ENCODE measurements at places on chromosomes 12 and 14.
A peak's percentile ranks its signal among the peaks of the same experiment; 100 is the strongest.

DNA sequence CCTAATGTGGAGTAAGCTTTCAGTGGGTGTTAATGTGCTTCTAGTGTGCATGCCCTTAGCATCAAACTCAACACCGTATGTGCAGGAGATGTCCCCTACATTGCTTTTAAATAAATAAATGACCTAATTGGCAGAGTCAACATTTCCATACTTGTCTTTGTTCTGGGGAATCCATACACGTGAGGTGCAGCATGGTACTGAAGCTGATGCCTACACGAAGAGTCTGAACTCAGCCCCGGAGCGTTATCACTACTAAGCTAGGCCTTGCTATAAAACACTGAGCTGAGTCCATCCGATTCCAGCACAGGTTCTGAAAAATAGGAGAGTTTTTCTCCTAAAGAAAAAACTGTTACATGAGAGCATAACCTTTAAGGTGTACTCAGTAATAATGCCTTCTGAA, 125.0 kb upstream of the DYRK2 start:
- DNase-seq: no peak

DNA sequence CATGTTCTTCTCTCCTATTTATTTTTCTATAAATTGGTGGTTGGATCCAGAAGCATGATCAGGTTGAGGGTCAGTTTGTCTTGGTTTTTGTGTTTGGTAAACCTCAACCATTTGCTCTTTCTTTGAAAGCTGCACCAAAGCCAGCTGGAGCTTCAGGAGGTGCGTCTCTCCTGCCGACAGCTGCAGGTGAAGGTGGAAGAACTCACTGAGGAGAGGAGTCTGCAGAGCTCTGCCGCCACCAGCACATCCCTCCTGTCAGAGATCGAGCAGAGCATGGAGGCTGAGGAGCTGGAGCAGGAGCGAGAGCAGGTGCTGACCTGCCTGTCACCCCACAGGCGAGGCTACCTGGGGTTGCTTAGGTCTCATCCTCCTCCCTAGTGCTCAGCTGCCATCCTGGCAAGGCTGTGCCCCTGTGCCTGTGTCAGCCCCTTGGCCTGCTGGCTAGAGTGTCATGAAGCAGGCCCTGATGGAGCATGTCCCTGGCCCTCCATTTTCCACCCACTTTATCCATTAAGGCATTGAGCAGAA, 45.0 kb downstream of the RAB35 start:
- no peak for DNase-seq

- no peak for DNase-seq
Measured at GRCh38 chr12:110038741-110039084, 9.6 kb downstream of the C12orf76 start.

DNA sequence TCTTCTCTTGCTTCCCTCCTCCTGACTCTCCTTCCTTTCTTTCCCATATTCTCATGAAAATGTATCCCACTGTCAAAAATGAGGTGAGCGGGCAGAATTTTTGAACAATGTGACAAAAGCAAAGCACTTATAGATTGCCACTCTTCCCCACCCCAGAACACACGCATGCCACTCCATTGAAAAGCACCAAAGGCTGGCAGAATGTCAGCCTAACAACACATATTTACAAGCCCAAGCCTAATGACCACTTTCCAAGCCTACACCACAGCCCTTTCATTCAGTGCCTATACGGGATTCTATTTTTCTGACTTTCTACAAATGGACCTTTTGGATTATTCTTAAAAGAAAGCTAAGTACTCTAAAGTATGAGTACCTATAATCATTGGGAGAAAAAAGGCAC, 62.9 kb upstream of the METAP2 start:
- no peak for DNase-seq

- DNase-seq: no peak
Measured at GRCh38 chr12:114888928-114889584, 205.1 kb upstream of the TBX3 start.

- DNase-seq: no peak
Measured at GRCh38 chr14:58297412-58297761, 968 bp upstream of the ARID4A start.

DNA sequence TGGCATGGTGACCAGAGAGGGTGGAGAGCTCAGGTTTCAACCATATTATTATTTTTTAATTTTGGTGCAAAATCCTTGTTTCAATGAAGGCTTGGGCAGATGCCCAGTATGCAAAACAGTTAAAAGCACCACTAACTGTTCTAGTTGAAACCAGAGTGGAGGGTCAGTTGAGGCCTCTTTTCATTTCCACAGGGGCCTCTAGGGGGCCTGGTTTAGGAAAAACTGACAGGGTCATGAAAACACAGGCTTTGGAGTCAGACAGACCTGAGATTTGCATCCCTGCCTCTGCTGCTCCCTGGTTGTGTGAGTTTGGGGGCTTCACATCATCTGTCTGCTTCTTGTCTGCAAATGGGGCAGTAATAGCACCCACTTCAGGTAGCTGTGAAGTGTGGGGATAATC, 3.3 kb upstream of the RPH3A start:
- DNase-seq: no peak

GRCh38 chr14:105053996-105054395, 11.2 kb downstream of the GPR132 start:
- no peak for DNase-seq

DNA sequence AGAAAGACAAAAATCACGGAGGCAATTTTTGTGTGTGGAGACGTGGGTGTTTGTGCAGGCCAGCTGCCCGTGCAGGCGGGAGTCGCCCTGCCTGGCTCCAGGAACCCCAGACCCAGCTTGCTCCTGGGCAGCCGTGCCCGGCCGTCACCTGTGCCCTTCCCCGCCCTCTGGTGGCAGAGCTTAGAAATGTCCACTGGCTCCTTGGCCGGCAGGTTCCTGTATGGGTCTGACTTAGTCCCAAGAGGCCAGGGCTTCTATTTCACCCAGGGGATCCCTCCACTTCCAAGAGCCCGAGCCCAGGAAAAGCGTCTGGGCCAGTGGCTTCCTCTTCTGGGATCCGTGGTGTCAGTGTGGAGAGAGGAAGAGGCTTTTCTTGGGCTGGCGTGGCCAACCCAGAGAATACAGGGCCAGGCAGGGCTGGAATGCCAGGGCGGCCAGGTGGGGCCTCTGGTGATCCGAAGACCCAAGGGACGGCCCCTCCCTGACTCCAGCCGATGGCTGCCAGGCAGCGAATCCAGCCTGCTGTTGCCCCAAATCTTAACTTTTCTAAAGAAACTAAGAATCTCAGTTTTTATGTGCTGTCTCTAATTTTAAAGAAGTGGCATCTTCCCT, 120.9 kb downstream of the TMEM132C start:
- DNase-seq: no peak

GRCh38 chr12:105077435-105077834, 6.8 kb downstream of the ALDH1L2 start:
- no peak for DNase-seq

DNA sequence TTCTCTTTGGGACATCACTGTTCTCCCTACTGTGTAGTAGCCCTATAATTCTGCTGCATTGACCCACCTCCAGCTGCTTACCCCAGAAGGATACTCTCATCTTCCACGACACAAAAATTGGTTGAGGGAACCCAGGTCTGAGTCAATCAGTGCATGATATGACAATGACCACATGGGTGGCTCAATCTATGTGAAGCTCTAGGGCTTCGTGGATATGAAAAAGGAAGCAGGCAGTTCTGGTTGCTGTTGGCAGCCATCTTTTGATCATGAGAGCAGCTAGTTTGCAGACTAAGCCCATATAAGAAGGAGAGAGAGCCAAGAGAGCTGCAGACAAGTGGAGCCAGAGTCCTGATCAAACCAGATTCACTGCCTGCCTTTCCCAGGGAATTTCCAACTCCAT, 57.9 kb downstream of the AVPR1A start:
- no peak for DNase-seq

- no peak for DNase-seq
Measured at GRCh38 chr12:126708492-126708896, 1558.5 kb upstream of the TMEM132C start.

- DNase-seq: no peak
Measured at GRCh38 chr14:59130462-59130861, 58.0 kb upstream of the DAAM1 start.

- no peak for DNase-seq
Measured at GRCh38 chr14:22105006-22105623, 431.5 kb upstream of the OR4E1 start.

- DNase-seq: no peak
Measured at GRCh38 chr14:42335918-42336317, 729.2 kb downstream of the LRFN5 start.

DNA sequence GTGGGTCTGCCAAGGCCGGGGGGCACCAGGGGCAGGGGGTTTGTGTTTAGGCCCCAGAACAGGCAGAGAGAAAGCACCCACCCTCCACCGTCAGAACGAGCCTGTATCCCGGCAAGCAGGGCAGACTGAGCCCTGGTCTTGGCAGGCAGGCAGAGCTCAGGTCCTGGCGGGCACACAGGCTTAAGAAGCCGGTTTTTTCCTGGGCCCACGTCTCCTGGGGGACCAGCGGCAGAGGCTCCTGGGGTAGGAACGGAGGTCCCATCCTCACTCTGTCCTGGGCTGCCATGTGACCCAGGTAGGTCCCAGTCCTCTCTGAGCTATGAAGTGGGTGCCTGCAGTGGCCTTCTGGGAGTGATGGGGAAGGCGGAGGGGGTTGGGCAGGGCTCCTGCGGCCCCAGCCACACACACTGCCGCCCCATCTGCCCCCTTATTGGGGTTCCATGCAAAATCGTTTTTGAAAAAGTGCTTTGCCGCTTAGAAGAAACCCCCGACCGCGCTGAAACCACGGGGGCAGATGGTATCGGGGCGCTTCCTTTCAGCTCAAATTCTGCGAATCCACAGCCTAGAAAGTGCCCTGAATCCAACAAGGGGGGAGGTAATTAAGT, 24.2 kb downstream of the SH2B3 start:
- peak; percentile 61 for DNase-seq

GRCh38 chr12:9796346-9796745, 30.9 kb upstream of the KLRF1 start:
- DNase-seq: no peak

DNA sequence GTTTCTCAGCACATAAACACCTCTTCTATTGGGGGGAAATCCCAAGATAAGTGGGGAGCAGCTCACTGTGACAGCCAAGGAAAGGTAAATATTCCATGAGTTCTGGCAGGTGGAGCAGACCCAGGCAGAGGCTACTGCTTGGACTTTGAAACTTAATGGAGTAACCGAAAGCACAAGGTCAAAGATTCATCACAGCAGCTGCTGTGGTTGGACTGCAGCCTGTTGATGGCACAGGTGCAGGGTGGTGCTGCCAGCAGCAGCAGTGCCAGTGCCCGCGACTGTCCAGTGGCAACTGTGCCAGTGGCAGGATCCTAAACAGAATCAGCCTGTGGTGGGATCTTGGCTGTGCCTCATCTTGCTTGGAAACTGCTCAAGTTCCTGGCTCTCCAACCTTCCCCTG, 81.4 kb upstream of the ARID2 start:
- DNase-seq: no peak

DNA sequence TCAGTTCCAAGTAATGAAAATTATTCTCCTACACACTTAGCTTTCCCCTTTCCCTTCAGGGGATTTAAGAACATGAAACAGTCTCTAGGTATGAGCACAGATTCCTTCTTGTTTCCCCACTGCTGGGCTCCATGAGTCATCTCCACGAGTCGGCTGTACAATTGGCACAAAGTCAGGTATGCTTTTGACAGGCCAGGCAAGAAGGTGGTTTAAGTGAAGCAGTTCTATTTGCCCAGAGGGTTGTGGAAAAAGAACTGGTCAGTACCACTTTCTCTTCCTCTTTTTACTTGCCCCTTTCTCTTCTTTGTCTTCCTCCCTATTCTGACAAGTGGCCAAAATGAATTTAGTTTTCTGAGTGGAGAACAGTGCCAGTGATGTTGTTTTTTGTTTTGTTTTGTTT, 16.3 kb downstream of the DYNC1H1 start:
- DNase-seq: no peak

- DNase-seq: no peak
Measured at GRCh38 chr14:88998027-88998426, 173.6 kb downstream of the TTC8 start.

DNA sequence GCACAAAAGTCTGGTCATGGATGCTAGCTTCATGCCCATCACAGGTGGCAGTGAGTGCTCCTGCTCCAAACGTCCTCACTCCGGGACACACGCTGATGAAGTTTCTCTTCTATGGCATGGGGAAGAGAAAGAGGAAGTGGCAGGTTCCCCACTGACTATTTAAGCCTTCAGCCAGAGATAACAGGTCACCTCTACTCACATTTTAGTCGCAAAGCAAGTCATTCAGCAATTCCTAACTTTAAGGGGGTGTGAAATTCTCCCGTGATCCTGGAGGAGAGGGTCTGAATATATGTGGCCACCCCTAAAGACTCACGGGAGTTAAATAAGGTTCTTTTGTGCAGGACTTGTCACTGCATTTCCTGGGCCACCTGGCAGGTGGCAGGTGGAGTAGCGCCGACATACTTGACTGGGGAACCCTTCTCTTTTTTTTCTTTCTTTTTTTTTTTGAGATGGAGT, 18.8 kb upstream of the RCOR1 start:
- no peak for DNase-seq

- no peak for DNase-seq
Measured at GRCh38 chr12:111185889-111186227, 183.0 kb downstream of the PHETA1 start.

GRCh38 chr14:91126761-91127160, 12.9 kb downstream of the DGLUCY start:
- DNase-seq: no peak

GRCh38 chr14:105050551-105050897, 14.7 kb downstream of the GPR132 start:
- no peak for DNase-seq

- no peak for DNase-seq
Measured at GRCh38 chr12:1559676-1560091, 34.7 kb downstream of the FBXL14 start.

GRCh38 chr14:75022655-75023054, 19.9 kb downstream of the EIF2B2 start:
- DNase-seq: no peak

DNA sequence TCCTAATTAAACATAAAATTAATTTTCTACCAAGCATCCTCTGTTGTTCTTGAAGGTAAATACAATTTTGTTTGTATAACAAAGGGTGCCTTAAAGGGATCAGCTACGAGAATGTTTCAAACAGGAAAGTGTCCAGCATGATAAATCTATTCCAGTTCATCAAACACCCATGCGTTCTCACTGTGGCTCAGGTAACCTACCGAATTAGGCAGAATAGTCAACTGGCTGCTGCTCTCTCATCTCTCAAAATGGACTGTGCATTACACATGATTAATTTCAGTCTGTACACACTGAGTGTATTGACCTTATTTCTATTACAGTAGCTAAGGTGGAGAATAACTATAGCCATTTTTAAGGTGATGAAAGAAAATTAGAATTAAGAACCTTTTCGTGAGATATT, 127.5 kb upstream of the RMST start:
- DNase-seq: no peak

GRCh38 chr12:92035477-92035876, 110.2 kb downstream of the BTG1 start:
- DNase-seq: no peak

Measured in stimulated activated CD4-positive, alpha-beta T cell treated with anti-CD3 and anti-CD28 coated beads, Interleukin-15, amount 100 ng/mL, for 1 hour (primary cell).